Renal cortical epithelial cell (primary cell): ENCODE measurements at places on chromosomes 1 and 21.

DNA sequence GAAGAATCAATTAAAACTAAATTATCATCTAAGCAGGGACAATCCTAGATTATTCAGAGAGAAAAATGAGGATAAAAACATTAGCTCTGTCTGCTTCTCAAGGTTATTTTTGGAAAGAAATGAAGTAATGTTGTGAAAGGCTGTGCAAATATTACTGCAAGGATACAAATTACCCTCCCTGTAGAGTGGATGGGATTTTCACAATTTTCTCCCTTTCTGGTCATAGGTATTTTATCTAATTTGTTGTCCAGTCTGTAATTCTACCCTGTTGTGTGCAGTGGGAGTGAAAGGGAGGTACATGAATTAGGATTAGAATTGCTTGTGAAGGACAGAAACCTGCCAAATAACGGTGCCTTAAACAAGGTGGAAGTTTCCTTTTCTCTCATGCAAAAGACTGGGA lies 54.7 kb downstream of the MAP3K7CL start:
- DNase-seq: no peak

GRCh38 chr1:174112489-174113162 lies 46.7 kb upstream of the RABGAP1L start:
- no peak for DNase-seq

DNA sequence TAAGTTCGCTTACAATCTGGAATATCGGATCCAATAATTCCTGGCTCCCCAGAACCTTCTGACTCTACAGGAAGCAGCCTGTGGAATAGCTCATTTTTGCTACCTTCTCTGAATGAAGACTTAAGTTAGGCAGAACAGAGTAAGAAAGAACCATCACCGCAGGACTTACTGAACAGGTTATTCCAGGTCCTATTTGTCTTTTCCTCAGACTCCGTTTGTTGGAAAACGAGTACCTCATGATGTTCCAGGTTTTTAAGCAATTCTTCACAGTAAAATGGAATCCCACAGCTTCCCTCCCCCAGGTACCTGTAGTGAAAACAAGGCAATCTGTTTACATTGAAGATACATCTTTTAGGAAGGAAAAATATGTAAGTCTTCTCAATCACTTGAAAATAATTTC lies 59.8 kb downstream of the ADCY10 start:
- DNase-seq: no peak

DNA sequence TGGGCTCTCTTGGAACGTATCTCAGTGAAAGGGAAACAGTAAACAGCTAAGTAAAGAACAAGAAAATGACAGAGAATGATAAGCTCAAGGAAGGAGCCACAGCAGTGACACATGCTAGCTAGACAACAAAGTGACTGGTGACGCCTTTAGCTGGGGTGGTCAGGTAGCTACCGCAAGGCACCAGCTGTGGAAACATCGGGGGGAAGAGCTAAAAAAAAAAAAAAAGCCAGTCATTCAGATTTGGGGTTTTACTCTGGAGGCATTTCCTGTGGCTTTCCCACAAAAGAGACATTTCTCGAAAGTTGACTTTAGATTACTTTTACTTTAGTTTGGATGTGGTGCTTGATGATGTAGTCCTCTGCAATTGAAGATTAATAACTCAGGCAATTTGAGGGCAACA lies 2.1 kb downstream of the FHAD1 start:
- no peak for DNase-seq

- peak; percentile 53 for DNase-seq
Observed at GRCh38 chr1:38783640-38784229, 75.8 kb downstream of the RRAGC start.
